Hematopoietic multipotent progenitor cell treated with erythropoietin and hydrocortisone succinate and interleukin-3 and kit ligand, for 8 days (in vitro differentiated cells): ENCODE measurements at places on chromosomes 4 and X.

- DNase-seq = no peak
Measured at GRCh38 chr4:84420608-84421007, 78.5 kb downstream of the NKX6-1 start.

DNA sequence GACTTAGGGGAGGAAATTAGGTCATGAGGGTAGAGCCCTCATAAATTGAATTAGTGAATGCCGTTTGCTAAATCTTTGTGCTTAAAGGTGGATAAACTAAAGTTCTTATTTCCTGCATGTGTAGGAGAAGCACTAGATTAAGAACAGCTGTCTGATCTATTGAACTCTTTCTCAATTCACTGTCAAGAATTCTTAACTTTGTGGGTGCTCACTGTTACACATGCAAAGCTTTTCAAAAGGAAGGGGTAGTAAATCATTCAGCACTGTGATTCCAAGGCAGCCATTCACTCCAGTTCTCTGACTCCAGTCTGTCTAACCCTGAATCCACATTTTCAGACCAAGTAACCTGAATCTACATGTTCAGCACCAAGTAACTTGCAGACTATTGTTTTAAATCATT, 1520.1 kb downstream of the PCDH18 start:
- DNase-seq = no peak

DNA sequence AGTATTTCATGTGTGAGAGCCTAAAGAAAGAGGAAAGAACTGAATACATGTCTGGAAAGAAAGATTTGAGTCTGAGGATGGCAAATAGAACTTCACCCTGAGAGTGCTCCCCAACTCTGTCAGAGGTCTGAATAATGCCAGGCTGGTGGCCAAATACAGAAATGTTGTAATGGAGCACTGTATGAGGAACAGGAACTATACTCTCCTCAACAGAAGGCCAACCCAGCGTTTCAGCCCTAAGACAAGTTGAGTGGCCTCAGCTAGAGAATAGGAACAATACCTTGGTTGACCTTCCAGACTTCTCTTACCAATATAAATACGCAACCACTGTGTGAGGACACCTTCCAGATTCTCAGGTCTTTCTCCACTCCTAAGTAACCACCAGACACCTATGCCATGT, 94.5 kb upstream of the STIM2 start:
- DNase-seq = no peak

DNA sequence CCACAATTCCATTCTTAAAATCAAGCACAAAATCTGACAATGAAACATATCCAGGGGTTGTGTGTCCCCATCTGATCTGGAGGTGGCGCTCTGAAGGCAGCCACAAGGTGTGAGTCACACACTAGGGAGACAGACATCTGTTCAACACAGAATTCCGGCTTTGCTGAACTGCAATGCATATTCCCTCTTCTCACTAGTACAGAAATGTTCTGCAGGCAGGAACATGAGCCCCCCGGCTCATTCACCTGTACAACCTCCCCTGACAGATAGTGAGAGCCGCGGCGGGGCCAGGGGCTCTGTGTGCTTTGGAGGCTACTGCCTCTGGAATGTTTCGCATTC, 41.9 kb downstream of the WDR1 start:
- peak; percentile 29 for DNase-seq

DNA sequence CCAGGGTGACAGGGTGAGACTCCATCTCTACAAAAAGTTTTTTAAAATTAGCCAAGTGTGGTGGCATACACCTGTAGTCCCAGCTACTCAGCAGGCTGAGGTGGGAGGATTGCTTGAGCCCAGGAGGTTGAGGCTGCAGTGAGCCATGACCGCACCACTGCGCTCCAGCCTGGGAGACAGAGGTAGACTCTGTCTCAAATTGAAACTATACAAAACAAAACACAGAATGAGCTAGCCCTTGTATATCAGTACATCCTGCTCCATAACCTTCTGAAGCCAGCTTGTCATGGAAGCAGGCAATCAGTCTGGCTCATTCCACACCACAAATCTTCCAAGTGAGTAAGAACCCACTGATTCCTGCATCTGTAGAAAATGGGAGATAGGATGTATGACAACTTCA, 49.0 kb downstream of the CD99L2 start:
- no peak for DNase-seq

DNA sequence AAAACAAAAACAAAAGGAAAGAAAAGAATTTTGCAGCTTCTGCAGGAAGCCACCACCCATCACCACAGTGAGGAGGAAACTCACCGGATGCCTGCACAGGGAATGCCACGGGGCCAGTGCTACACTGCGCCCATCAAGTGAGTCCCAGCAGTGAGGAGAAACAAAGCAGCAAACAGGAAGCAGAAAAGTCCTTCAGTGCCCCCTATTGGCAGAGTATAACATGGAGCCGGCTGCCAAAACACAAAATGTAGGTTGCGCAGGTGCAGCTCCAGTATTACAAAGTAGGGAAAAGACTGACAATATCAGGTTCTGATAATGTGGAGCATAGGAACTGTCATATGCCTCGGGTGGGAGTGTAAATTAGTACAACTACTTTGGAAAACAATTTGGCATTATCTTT, 23.3 kb upstream of the SCML2 start:
- DNase-seq = peak; percentile 55

DNA sequence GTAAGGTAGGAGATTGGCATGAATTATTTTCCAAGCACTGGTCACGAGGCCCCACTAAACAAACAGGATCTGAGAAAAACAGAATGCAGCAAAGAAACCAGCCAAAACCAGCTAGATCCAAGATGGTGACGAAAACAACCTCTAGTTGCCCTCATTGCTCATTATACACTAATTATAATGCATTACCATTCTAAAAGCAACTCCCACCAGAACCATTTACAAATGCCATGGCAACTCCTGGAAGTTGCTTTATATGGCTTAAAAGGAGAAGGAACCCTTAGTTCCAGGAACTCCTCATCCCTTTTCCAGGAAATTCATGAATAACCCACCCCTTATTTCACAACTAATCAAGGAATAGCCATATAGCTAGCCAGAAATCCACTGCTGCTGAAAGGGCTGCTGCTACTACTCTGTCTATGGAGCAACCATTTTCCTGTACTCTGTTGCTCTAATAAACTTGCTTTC, 69.3 kb downstream of the ABCB7 start:
- DNase-seq = peak; percentile 1

DNA sequence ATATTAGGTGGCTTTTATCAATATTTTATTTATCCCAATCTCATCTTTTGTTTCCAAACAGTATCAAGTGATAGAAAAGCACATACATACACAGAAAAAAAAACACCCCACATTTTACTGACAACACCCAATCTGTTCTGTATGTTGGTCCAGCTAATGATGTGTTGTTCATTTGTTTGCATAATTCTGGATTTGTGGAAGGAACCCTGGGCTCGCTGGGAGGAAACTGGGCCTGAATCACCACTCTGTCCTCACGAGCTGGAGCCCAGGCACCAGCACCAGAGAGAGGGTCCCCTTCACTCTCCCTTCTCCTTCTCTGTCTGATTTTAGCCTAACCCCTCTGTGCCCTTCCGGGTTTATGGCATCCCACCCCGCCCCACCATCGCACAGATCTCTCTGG, 79.8 kb downstream of the PSAPL1 start:
- no peak for DNase-seq

- DNase-seq = no peak
Measured at GRCh38 chr4:113290666-113291065, 241.2 kb downstream of the ANK2 start.

- DNase-seq = peak; percentile 3
Measured at GRCh38 chrX:155215443-155216178, 649 bp upstream of the VBP1 start.

- no peak for DNase-seq
Measured at GRCh38 chr4:184284742-184285141, 67.1 kb upstream of the ENPP6 start.

DNA sequence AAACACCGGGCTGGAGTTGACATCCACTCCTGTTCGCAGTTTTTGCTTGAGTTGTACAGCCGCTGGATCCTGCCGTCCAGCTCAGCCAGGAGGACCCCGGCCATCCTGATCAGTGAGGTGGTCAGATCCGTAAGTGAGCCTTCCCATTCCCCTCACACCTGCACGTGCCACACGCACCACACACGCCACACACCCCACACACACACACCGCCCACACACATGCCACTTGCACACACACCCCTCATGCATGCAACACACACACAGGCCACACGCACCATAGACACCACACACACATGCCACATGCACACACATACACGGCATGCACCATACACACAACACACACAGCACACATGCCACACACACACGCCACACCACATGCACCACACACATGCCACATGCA, 20.1 kb upstream of the MSANTD1 start:
- no peak for DNase-seq

GRCh38 chr4:815464-816146, 10.3 kb downstream of the CPLX1 start:
- no peak for DNase-seq

- DNase-seq = peak; percentile 4
Measured at GRCh38 chrX:8783097-8783713, 18.0 kb downstream of the FAM9A start.

- no peak for DNase-seq
Measured at GRCh38 chr4:1297023-1297395, 7.3 kb downstream of the MAEA start.

DNA sequence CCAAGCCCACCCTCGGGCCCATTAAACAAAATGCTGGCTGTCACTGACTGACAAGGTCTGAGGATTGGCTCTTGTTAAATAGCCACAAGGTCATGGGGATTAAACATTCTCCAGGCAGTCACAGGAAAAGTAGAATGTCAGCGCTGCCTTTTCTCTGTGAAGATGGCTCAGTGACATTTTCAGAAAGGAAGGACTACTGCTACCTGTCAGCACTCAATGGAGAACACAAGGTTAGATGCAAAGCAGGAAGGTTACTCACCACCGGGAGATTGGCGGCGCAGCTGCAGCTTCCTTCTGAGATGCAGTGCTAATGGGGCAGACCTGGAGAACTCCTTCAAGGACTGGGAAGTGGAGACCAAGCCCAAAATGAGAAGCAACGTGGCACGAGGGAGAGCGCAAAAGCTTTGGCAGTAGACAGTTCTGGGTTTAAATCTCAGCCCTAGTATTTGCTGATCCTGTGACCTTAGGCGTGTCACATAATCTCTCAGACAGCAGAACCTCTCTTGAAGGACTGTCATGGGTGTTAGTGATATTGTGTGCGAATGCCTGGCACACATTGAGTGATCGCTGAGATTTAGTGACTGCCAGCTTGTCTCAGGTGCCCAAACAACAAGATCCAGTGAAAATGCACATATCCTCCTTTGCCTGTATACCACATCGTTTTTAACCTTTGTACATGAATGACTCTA, 213.1 kb upstream of the BOD1L1 start:
- no peak for DNase-seq

DNA sequence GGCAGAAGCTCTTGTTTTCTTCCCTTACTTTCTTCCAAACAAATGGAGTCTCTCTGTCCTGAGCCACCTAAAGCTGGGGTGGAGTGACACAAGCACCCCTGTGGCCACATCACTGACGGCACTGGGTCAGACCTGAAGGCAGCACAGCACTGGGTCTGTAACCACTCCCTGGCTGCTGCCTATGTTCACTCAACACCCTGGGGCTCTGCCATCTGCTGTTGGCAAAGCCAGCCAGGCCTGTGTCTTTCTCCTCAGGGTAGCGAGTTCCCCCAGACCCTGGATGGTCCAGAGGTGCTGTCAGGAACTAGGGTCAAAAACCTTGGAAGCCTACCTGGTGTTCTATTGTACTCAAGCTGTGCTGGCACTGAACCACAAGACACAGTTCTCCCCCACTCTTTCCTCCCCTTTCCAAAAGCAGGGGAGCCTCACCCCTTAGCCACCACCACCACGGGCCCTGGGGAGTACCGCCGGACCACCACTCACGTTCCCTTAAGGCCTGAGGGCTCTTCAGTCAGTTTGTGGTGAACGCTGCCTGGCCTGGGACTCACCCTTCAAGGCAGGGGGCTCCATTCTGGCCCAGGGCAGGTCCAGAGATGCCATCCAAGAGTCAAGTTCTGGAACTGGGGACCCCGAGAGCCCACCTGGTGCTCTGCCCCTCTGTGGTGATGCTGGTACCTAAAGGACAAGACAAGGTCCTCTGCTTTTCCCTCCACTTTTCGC, 31.5 kb downstream of the TMEM271 start:
- no peak for DNase-seq

- DNase-seq = no peak
Measured at GRCh38 chrX:115571712-115572111, 10.7 kb downstream of the PLS3 start.

DNA sequence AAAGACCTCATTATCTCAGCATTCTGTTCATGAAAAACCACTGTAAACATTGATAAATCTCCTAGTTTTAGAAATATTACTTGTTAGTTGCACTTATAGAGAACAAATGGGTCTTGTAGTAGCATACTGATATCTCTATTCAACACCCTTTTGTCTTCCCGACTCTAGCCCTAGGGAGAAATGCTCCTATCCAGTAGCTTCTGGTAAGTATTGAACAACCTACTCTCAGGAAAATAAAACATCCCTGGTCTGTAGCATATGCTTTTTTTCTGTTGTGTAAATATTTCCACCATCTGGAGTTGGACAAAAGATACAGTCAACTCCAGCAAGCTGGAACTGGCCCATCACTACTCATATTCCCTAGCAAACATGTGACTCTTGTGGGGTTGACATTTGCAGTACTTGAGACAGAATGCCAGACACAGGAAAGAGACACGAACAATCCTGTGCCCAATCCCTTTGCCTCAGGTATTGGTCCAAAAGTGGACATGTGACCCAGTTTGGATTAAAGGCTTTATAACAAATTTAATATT, 188.2 kb downstream of the GC start:
- DNase-seq = no peak

DNA sequence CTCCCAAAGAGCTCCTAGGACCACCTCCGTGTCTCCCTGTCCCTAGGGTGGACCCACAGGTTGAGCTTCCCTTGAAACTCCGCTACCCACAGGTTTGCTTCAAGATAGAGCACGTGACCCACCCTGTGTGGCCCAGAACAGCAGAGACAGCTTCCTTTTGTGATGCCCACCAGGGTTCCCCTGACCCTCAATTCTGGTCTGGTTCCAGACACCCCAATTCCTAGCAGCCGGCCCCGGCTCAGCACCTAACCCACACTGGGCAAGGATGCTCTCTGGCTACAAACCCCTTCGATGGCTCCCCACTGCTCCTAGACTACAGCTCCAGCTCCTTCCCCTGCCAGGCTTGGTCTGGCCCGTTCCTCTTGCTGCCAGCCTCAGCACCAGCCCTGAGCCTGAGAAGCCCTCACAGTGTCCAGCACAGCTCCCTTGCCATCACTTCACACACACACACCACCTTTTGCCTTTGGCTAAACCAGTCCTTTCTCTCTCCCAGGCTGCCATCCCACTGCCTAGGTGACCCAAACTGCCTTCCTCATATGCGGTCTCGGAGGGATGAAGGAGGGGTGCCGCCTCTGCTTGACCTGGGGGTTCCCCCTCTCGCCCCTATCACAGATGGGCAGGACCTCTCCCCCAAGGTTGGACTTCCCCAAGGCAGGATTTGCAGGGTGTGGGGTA, 6.2 kb downstream of the PNCK start:
- DNase-seq = no peak

GRCh38 chr4:80156410-80156809, 40.9 kb upstream of the PRDM8 start:
- no peak for DNase-seq

DNA sequence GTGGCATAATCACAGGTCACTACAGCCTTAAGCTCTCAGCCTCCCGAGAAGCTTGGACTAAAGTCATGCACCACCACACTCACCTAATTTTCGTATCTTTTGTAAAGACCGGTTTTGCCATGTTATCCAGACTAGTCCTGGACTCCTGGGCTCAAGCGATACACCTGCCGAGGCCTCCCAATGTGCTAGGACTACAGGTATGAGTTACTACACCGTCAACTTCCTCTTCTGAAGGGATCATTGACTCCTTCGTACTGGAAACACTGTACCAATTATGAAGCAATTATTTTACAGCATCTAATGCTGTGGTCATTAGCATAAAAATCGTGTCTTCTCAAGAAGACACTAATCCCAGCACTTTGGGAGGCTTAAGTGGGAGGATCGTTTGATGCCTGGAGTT, 35.2 kb downstream of the PDS5A start:
- DNase-seq = no peak
